Articular chondrocyte of knee joint (primary cell): ENCODE measurements at places on chromosomes 13 and 19. TPM values are rescaled to one million over a fixed set of nuclear protein-coding genes. Genes with fewer than 3 reads are reported as not detected.

Gene GIPC3
- total RNA-seq = not detected in 2 replicates

Gene NLRP7
- total RNA-seq = not detected in 2 replicates

Gene DDA1
- 11.8 and 22.7 TPM in 2 replicates for total RNA-seq

Gene DIAPH3
- 31.4 and 35.7 TPM in 2 replicates for total RNA-seq

Gene LILRA2
- total RNA-seq = not detected in 2 replicates

Gene DENND1C
- total RNA-seq = not detected in 2 replicates
